ENCODE measurements at places on chromosomes 2 and 18.

- DNase-seq: no peak
These were observed 204.9 kb upstream of the SALL3 start for GRCh38 chr18:78774741-78775141.

DNA sequence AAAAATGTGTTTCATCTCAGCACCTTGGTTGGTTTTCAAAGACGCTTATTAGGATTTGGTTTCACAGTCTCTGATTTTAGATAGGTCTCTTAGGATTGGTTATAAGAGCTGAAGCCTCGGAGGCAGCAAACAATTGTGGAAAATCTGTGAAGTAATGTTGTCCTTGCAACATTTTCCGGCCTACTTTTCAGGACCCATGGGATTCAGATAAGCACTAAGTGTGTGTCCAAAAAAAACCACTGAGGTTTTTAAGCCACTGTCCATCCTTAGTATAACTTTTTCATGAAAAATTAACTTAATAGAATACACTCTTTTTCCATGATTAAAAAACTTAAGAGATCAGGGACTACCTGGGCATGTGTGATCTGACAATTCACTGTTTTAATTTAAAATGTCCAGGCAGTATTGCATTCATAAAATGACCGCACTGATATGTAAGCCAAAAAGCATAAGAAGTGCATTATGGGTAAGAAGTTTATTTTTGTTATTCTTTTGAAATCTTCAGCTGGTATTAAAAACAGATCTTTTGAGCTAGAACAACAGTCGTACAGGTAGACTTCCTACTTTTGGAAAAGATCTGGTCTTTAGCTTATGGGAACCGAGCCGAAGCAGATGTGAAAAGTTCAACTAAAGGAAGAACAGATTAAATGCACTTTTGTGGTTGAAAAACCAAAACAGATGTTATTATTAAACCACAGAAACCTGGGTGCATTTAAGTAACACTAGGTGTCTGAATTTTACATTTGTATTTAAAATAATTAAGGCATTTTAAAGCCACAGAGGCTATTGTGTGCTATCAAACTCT, 479.4 kb upstream of the ZEB2 start:
- DNase-seq: no peak

GRCh38 chr2:49035481-49035880, 118.8 kb downstream of the FSHR start:
- DNase-seq: no peak

DNA sequence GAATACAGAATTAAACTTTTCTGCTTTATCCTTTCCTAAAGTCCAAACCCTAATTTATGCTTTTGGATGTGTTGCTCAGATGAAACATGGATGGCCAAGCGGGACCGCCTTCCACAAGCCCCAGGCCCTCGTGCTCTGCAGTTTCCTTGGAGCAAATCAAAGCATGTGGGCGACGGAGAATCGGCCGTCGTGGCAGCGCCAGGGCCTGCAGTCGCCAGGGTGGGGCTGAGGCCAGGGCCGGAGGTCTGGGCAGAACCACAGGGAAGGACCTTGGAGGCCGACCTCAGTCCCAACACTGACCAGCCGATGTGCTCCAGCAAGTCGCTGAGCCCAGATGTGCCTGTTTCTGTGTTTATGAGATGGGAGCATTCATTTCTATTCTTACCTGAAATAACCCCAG, 108.1 kb downstream of the MBP start:
- DNase-seq: no peak

- no peak for DNase-seq
These were observed 327.2 kb downstream of the SATB2 start for GRCh38 chr2:199130501-199130900.

DNA sequence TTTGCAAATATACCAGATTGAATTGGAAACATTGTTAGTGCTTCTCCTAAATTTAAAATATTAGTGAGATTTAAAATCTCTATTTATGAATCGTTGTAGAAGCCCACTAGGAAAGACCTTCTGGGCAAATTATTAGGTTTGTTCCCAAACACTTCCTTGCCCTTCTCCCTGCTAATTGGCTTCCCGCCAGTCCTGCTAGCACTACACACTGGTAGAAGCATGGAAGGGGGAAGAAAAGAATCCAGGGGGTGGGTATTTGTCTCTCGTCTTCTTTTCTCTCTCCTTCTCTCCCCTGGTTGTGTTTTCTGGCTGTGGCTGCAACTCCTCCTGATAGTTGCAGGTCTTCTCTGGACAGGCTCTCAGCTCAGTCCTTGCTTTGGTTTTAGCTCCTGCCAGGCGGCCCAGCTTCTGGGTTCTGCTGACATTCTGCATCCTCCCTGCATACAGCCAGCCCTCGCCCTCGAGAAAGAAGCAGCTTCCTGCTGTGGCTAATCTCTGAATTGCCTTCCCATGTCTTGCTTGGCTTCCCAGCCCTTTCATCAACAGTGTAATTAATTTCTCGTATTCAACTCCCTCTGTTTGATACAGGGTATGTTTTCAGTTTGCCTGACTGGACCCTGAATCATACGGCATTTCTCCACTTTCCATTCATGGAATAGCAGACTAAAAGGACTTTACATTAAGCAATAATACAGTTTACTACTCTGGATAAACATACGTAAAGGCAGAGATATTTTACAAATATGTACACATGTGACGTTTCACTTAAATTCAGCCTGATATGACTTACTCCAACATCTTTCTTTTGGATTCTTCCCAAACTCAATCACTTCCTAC, 6.9 kb upstream of the PARD3B start:
- DNase-seq: peak; percentile 68

- peak; percentile 78 for DNase-seq
These were observed 86.8 kb downstream of the RBMS1 start for GRCh38 chr2:160406591-160407392.

DNA sequence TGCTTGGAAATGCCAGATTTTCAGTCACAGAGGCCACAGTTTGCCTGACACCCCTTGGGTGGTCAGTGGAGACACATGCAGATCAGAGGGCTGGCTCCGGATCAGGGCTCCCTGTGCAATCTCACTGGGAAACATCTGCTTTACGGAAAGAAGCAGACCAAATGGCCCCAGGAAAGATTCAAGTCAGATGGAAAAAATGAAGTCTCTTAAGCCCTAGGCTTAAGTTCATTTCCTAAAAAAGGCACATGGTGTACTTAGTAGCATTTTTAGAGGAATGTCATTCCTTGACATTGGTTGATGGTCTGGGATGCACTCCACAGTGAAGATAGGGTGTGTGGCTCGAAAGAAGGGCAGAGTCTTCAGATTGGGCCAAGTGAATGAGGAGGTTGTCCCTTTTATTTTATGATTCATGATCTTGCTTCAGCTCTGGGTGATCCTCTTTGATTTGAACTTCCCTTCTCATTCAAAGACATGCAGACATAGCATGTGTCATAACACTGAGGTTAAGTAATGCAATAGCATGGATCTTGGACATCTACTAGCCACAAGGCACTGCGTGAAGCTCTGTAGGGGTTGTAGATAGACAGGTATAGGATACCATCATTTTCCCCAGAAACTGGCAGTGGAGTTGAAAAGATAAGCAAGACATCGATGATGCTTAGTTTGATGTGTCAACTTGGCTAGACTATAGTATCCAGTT, 56.5 kb downstream of the KCNE4 start:
- DNase-seq: peak; percentile 22

DNA sequence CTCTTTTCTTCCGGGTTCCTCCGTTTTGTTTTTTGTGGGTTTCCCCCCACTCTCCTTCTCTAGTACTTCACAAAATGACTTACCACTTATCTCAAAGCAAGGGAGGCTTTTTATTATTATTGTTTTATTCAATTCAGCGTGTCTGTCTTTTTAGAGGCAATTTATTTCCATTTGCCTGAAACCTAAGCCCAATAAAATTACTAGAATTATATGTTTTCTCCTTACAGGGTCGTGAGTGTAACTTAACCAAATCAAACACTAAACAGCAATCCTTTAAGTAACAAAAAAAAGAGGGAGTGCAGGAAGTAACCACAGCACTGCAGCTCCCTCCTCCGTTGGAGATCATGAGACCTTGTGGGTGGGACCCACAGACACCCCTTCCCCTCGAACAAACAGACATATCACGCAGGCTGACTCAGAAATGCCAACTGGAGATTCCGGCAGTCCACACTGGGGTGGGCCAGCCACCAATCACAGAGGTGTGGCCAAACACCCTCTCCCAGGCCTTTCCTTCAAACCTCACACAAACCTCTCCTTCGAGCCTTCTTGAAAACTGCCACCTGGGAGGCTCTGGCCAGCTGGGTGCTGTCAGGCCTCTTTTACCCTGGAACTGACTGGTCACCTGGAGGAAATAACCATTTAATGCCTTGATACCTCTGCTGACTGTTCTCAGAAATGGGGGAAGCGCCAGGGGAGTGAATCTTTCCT, 207.1 kb upstream of the SMAD2 start:
- DNase-seq: no peak

GRCh38 chr2:51782921-51783765, 751.2 kb upstream of the NRXN1 start:
- DNase-seq: no peak

GRCh38 chr2:130251873-130252620, 53.8 kb upstream of the TUBA3E start:
- no peak for DNase-seq

DNA sequence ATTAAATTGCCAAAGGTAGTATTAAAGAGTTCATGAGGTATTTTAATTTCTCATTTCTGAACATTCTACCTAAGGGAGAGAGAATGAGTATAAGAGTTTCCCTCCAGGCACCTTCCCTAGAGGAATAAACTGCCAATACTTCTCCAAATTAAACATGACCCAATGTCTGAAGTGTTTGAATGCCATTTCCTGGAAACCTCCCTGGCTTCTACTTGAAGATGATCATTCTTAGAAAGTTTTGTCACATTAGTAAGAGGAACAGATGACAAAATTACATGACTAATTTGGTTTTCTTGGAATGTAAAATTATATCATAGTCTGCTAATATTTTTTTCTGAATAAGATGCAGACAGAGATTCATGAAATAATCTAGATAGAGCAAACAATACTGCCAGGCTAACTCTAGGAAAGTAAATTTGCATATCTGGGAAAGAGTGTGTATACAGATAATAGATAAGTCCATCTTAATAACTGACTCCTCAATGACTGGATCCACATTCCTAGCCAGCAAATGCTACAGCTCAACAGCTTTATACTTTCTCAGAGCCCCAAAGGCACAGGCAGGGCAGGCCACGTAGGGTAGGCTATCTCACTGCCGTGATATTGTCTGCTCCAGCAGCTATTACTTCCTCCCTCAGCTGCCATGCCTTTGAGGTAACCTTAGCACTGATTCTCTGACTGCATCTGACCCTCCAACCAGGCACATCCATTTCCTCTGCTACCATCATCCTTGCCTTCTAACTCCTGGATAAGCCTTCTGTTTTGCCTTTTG, 630.8 kb upstream of the PIK3C3 start:
- peak; percentile 75 for DNase-seq

- DNase-seq: no peak
These were observed 275.7 kb downstream of the PDE11A start for GRCh38 chr2:177796654-177797415.

- peak; percentile 77 for DNase-seq
These were observed 89.0 kb downstream of the MTCL1 start for GRCh38 chr18:8794156-8794933.

GRCh38 chr2:50584185-50584584, 447.7 kb downstream of the NRXN1 start:
- no peak for DNase-seq

- no peak for DNase-seq
These were observed 74.5 kb upstream of the PXDN start for GRCh38 chr2:1818811-1819210.

GRCh38 chr2:161703863-161704262, 79.6 kb downstream of the SLC4A10 start:
- DNase-seq: no peak

DNA sequence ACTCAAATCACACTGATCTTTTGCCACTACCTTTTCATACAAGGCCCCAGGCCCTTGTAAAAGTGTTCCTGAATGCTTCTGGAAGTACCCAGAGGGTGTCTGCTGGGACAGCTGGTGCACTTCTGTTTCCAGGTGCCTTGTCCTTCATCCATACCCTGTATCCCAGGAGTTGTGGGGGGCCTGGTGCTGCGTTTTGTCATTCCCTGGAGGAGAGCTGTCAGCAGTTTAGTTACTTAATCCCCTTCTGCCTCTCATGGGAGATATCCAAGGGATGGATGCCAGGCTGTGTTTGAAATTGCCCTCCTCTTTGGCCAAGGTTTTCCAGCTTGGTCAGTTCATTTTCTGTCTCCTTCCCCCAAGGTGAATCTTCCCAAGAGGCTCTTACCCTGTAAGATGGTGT, 158.3 kb downstream of the WDSUB1 start:
- DNase-seq: no peak

DNA sequence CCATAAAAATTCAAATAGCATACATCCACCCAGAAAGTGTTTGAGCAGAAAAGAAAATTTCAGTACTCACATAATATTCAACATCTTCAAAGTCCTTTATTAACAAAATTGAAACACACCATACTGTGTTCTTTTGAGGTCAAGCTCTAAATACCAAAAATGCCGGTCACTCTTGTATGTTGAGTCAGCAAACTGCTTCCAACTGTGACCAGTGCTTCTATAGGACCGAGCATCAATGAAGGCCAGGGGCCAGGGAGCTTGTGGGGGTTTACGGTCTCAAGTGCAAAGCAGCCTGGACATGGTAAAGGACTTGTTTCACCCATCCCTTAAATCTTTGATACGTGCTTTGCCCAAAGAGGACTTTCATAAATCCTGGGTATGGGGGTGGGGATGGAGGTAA, 112.7 kb upstream of the REV1 start:
- peak; percentile 81 for DNase-seq

- DNase-seq: peak; percentile 15
These were observed 364.5 kb downstream of the PARD3B start for GRCh38 chr2:204909791-204910190.

DNA sequence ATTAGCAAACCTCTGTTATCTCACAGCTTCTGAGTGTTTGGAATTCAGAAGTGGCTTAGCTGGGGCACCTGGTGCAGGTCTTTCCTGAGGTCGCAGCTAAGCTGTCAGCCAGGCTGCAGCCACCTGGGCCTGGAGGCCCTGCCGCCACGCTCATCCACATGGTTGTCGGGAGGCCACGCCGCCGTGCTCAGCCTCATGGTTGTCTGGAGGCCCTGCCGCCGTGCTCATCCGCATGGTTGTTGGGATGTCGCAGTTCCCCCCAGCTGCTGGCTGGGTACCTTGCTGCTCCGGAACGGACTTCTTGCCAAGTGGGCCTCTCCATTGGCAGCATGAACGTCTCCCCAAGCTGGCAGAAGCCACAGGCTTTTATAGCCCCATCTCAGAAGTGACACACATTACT, 24.3 kb upstream of the MPPE1 start:
- no peak for DNase-seq

Measured in ELR (cell line).